HS-5 (cell line): ENCODE measurements at places on chromosomes 5 and 9.

- no peak for DNase-seq
These were observed 90.9 kb downstream of the PDE6A start for GRCh38 chr5:149853701-149854100.

GRCh38 chr9:87294126-87294525, 203.5 kb upstream of the DAPK1 start:
- DNase-seq = no peak

DNA sequence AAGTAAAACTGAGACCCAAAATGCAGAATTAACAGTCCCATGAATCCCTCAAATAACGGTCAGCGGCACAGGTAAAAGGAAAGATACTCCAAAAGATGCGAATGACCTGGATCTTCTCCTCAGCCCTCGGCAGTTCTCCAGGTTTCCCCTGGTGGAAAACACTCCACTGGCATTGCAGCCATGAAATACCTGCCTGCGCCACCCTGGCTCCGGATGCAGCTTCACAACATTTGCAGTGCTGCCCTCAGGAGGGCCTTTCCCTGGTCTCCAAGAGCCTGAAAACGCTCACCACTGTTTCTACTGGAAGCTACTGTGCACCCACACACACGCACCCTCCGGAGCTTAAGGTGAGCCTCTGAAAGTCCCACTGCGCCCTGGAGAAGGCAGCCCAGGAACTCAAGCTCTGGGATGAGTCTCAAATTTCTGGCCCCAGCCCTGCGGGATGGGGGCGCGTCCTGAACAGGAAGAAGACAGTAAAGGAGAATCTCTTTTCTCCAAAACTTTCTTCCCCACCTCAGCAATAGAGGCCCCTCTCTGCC, 612 bp downstream of the UGT3A2 start:
- no peak for DNase-seq

DNA sequence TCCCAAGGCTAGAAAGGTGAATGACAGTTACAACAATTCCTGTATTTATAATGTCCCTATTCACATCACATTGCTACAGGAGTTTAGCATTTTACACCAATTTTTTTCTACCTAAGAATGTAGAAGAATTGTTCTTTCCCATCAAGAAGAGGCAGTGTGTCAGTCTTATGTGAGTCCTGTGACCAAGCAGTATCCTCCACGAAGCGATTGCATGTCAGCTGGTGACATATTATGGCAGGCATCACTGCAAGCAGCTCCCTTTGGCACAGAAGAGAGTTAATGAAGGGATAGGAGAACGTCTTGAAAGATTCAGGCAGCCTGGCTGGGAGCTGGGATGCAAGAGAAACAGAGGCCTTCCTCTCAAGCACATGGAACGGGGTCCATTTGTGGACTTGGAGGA, 199.8 kb downstream of the SMC2 start:
- no peak for DNase-seq
